ENCODE measurements at places on chromosomes 6 and 20.
A peak's percentile ranks its signal among the peaks of the same experiment; 100 is the strongest.

- DNase-seq = no peak
- no peaks in the 10 kb centered on the region for H3K27me3 ChIP-seq
- peaks cover 23% of the 10 kb centered on the region for H3K4me1 ChIP-seq
- H3K4me3 ChIP-seq = no peak overlapping the region
Measured at GRCh38 chr6:30836957-30837356, 47.4 kb upstream of the DDR1 start.

DNA sequence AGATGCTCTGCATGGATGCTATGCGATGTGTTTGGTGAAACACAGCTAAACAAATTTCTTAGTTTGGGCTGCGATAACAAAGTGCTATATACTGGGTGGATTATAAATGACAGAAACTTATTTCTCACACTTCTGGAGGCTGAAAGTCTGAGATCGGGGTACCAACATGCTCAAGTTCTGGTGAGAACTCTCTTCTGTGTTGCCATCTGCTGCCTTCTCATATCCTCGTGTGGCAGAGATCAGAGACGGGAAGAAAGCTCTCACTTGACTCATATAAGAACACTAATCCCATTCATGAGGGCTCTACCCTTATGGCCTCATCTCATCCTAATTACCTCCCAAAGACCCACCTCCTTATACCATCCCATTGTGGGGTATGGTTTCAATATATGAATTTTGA, 162.0 kb upstream of the DTNBP1 start:
- H3K36me3 ChIP-seq = no peaks in the 10 kb centered on the region
- no peaks in the 10 kb centered on the region for H3K4me1 ChIP-seq
- peaks cover 7% of the 10 kb centered on the region for H3K27me3 ChIP-seq
- H3K27ac ChIP-seq = no peak overlapping the region
- no peak for DNase-seq

GRCh38 chr6:74167976-74168375, 472.0 kb downstream of the CD109 start:
- no peak for DNase-seq
- no peak overlapping the region for H3K27ac ChIP-seq
- no peaks in the 10 kb centered on the region for H3K4me1 ChIP-seq
- H3K4me3 ChIP-seq = no peak overlapping the region
- H3K27me3 ChIP-seq = no peaks in the 10 kb centered on the region
- no peaks in the 10 kb centered on the region for H3K36me3 ChIP-seq

DNA sequence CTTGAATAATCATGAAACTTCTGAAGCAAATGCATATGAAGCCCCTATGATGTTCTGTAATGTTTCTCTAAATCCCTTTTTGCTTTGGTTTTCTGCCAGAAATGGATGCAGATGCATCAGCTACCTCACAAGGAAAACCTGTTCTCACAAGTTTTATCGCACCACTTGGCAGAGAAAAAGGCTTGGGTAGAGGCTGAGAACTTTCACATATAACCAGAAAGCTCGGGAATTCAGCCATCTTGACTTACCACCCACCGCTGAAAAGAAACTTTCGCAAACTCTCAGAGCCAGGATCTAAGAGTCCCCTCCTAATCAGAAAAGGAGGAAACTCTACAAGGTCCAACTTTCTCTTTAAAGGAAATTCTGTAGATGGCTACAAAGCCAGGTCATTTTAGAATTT, 36.2 kb upstream of the ADTRP start:
- peaks cover 16% of the 10 kb centered on the region for H3K4me1 ChIP-seq
- no peak for DNase-seq
- no peak overlapping the region for H3K4me3 ChIP-seq
- no peaks in the 10 kb centered on the region for H3K27me3 ChIP-seq

DNA sequence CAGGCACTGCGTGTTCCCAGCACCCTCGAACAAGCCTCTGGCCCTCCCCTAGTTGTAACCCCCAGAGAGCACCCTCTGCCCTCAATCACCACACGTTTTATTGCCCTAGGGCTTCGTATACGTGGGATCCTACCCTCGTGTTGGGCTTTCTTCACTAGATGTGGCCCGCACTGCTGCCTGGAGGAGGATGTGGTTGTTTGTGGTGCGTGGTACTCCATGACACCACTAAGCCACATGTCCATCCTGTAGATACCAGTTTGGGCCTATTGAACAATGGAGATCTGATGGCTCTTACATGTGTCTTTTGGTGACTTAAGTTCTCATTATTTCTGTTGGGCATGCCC, 17.0 kb downstream of the SLC2A4RG start:
- H3K27me3 ChIP-seq = no peaks in the 10 kb centered on the region
- H3K4me3 ChIP-seq = no peak overlapping the region
- H3K36me3 ChIP-seq = no peaks in the 10 kb centered on the region
- DNase-seq = peak; percentile 50
- no peak overlapping the region for H3K27ac ChIP-seq
- H3K4me1 ChIP-seq = peaks cover 11% of the 10 kb centered on the region

DNA sequence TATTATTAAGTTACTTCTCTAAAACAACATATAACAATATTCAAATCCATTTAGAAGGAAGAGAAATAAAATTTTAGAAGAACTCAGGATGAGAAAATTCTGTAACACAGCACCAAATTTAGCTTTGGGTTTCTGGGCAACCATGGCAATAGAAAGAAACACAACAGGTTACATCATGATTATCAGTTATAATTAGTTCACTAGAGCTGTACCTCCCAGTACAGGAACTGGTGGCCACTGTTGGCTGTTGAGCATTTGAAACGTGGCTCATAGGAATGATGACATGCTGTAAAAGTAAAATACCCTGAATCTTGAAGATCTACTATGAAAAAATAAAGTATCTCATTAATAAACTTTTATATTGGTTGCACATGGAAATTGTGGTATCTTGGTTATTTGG, 23.7 kb upstream of the MAP3K4 start:
- peaks cover 14% of the 10 kb centered on the region for H3K27me3 ChIP-seq
- no peak overlapping the region for H3K4me3 ChIP-seq
- no peaks in the 10 kb centered on the region for H3K36me3 ChIP-seq
- H3K27ac ChIP-seq = no peak overlapping the region

DNA sequence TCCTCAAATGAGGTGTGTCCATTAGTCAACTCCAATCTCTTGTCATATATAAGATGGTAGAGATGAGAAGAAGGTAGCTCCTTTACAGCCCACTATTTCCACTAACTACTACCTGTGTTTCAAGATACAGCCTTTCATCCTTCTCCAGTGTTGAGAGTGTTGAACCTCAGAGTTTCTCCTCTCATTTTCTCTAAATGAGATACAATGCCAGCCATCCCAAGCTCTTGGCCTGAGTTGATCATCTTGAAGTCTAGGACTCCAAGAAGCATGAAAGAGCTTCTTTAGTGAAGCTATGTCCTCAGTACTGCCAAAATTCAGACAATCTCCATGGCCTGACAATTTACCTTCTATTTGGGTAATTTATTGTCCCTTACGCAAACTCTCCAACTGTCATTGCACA, 548 bp upstream of the HLA-DRA start:
- H3K4me1 ChIP-seq = peaks cover 8% of the 10 kb centered on the region
- DNase-seq = no peak
- H3K27ac ChIP-seq = no peak overlapping the region
- H3K36me3 ChIP-seq = no peaks in the 10 kb centered on the region
- H3K4me3 ChIP-seq = no peak overlapping the region

Measured in activated CD8-positive, alpha-beta T cell treated with anti-CD3 and anti-CD28 coated beads for 36 hours (primary cell).